Stimulated activated CD4-positive, alpha-beta T cell treated with anti-CD3 and anti-CD28 coated beads, Interleukin-4, amount 100 ng/mL, for 24 hours (primary cell): ENCODE measurements at places on chromosomes 16 and 17.

GRCh38 chr16:886084-886543 is 84.7 kb downstream of the LMF1 start:
- no peak for DNase-seq

GRCh38 chr17:791829-792228 is 9.7 kb downstream of the MRM3 start:
- no peak for DNase-seq

DNA sequence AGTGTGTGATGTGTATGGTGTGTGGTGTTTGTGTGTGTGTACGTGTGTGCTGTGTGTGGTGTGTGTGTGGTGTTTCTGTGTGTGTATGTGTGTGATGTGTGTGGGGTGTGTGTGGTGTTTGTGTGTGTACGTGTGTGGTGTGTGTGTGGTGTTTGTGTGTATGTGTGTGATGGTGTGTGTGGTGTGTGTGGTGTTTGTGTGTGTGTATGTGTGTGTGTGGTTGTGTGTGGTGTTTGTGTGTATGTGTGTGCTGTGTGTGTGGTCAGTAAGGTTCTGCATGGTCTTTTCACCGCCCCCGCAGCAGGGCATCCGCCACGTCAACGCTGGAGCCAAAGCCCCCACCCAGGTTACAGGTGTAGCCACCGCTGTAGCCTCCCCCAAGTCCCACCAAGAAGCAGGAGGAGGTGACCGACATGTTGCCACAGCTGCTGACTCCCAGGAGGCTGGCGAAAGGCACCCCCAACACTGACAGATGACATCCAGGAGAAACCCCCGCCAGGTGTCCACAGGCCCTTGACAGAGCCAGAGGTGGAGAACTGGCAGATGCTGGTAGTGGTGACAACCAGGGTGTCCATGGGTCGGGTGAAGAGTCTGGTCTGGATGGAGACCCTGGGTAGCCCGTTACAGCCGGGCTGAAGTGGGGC is 9.3 kb upstream of the KRT17 start:
- no peak for DNase-seq

DNA sequence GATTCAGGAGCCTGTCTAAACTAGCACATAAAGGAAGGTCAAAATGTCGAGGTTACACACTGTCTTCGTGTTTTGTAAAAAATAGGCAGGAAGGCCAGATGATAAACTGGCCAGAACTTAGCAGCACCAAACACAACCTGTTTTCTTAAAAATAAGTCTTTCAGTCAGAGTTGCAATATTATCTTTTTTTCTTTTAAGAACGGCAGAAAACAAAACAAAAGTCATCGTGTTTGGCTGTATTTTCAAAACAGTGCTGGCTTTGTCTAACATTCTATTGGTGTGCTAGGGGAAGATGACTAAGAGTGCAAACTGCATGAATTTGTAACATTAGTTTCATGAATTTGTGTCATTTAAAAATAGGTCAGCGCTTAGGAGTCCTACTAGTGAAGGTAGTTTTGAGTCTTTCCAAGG is 5.3 kb downstream of the MAF start:
- no peak for DNase-seq

DNA sequence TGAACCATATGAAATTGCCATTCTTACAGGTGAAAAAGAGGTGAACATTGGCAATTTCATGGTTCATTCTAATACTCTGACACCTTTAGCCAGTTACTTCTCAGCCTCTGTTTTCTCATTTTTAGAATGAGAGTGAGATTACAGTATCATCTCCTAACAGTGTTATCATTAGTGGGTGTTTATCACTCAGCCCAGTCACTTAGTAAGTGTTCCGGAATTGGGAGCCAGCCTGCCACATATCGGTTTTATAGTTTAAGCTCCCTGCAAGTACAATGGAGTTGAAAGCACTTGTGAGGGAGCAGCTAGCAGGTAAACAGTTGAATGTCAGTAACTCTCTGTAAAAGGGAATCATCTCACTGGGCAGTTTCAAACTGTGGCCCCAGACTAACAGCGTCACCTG is 583.1 kb upstream of the HSBP1 start:
- no peak for DNase-seq

DNA sequence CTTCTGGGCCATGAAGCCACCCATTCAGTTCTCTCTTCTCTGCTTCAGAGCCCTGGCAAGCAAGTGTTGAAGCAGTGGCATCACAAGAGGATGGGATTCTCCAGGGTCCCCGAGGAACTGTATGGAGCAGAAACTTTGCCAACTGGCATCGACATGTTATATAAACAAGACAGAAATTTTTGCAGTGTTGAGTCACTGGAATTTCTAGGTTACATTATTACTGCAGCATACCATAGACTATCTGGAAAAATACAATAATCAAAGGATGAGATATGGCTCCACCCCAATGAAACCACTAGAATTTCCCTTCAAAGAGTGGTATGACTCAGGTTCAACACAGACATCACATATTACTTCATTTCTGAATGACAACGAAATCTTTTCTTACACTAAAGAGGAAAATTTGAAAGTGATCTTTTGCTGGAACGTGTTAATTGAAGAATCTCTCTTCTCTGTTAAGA is 343.0 kb upstream of the DYNLRB2 start:
- DNase-seq = no peak

GRCh38 chr16:3098459-3099394 is at the start of gene ZSCAN10:
Gene ZSCAN10, minus strand, starts transcription at chr16:3099294. Its CDS starts 6,357 bp downstream, at chr16:3092937.
- DNase-seq = no peak
